ENCODE measurements at places on chromosomes 6 and 20.

DNA sequence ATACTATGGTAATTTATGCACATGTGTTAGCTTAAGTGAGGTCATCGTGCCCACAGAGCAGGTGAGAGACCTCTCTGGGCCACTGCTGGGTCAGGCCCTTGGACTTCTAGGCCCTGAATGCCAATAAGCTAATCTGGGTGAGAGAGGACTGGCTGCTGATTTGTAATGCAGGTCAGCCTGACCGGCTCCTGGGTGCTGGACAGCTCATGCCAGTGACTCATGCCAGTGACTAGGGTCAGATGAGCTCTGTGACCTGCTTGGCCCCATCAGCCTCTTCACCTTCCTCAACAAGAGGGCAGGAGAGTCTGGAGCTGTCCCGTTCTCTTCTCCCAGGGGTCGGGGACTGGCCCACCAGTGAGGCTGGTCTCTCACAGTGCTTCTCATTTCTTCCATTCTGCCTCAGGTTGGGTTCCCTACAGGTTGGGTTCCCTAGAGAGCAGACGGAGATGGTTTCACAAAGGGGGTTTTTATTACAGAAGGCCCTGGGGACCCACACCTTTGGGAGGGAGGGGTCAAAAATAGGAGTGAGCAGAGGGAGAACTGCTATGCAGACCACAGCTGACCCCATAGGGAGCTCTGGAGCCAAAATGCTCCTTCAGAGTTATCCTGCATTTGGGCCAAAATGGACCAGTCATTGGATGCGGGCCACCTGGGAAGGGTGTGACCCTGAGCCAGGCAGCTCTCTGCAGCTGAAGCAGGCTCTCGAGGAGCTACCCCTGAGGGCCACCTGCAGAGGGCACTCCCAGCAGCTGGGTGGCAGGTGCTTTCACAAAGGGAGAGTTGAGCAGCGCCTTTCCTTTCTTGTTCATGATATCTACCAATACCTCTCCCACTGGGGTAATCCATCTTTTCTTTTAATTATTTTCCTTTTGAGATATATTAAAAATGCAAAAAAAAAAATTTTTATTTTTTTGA lies 2.2 kb upstream of the OXT start:
- no peak for DNase-seq

- no peak for DNase-seq
These were observed 8.8 kb downstream of the MDFI start for GRCh38 chr6:41647061-41647511.

GRCh38 chr20:51014797-51015722 lies 7.8 kb downstream of the KCNG1 start:
- DNase-seq, result no peak

GRCh38 chr6:4489538-4489937 lies 286.7 kb upstream of the CDYL start:
- no peak for DNase-seq

DNA sequence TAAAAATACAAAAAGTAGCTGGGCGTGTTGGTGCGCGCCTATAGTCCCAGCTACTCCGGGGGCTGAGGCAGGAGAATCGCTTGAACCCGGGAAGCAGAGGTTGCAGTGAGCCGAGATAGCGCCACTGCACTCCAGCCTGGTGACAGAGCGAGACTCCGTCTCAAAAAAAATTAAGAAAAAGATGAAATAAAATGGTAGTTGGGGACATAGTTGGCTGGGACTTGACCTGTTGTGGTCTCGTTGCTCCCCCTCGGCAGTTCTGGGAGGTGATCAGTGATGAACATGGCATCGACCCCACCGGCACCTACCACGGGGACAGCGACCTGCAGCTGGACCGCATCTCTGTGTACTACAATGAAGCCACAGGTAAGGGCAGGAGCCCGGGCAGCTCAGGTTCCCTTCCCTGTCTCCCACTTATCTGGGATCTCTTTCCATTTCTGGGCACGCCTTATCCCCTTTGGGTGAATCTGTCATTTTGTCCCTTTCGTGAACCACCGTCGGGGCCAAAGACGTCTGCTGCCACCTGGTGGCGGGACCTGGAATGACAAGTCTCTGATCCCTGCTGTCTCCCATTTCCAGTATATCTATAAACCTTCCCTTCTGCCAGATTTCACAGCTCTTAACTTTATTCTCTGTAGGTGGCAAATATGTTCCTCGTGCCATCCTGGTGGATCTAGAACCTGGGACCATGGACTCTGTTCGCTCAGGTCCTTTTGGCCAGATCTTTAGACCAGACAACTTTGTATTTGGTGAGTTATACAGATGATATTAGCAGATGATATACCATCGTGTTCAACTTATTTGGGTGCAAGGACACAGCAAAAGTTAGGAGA lies 2.3 kb downstream of the TUBB start:
- DNase-seq, result peak; percentile 49

GRCh38 chr6:76885861-76886301 lies 577.4 kb downstream of the HTR1B start:
- no peak for DNase-seq

DNA sequence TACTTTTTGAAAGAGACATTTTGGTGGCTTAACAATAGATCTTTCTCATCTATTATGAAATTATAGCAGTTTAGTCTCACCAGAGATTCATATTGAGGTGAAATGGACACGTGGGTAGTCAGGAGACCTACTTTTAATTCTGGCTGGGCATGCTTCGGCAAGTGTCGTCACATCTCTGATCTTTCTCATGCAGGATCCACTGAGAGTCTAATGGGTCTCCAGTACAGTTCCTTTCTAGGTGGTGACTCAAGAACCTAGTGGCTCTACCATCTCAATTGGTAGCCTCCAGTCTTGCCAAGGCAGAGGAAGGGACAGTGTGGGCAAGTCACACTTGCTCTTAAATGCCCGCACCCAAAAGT lies 94.9 kb downstream of the KCNB1 start:
- no peak for DNase-seq

DNA sequence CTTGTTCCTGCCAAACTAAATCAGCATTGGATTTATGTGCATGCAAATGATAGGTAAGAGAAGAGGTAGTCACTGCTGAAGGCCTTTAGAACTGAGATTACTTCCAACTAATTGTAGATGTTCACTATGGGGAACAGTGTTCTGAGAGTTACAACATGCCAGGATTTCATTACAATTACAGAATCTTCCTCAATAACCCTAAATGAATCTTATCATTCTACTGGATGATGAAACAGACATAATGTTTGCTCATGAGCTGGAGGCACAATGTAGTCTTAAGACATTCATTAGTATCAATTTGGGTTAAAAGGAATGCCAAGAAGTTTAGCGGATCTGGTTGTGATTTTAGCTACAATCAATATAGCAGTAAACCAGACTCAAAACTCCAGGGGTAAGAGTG lies 248.9 kb upstream of the THEMIS start:
- DNase-seq, result no peak

GRCh38 chr6:16743664-16744210 lies 17.5 kb downstream of the ATXN1 start:
- DNase-seq, result no peak

GRCh38 chr6:137248702-137249101 lies 29.5 kb upstream of the IFNGR1 start:
- DNase-seq, result no peak

GRCh38 chr6:1821513-1822183 lies 211.9 kb downstream of the FOXC1 start:
- DNase-seq, result no peak

DNA sequence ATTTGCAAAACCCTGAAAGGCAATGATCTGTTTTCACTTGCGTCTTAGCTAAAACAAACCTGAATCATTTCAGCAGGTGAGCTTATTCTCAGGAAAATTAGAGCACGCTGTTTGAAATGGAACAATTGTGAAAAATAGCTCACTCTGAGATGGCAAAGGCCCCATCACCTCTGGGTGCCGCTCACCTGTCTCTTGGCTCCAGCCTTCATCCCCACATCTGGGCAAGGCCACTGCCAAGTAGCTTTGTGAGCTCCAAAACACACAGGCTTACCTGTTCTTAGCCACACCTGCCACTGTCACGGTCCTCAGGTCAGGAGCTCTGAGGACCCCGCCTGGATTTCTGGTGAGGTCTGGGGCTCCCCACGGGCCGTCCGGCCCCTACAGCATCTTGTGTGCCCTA lies 66.7 kb downstream of the SMOC2 start:
- no peak for DNase-seq

GRCh38 chr6:121006024-121006423 lies 328.3 kb downstream of the TBC1D32 start:
- no peak for DNase-seq

- DNase-seq, result no peak
These were observed 30.7 kb downstream of the CARMIL1 start for GRCh38 chr6:25309886-25310285.

GRCh38 chr6:24274441-24275083 lies 83.3 kb downstream of the DCDC2 start:
- no peak for DNase-seq

DNA sequence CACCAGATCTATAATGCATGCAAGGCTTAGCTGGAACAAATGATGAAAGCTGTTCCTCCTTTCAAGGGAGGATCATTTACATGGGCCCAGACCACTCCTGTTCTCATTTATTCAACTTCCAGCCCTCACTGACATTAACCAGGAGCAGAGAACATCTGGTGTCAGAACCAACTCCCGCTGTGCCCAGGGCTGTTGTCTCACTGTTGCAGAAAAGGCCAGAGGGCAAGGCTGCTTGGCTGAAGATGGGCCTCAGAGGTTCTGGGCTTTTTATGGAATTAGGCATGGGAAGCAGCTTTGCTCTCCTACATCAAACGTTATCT lies 164.2 kb downstream of the GMPR start:
- DNase-seq, result no peak
